ENCODE measurements at places on chromosomes 12 and 14. TPM values are rescaled to one million over a fixed set of nuclear protein-coding genes. Genes with fewer than 3 reads are reported as not detected.

Gene CMKLR1
- total RNA-seq = 0.29 TPM

Gene ADAM20
- total RNA-seq = not detected

Gene PLD4
- 0.24 TPM for total RNA-seq

DNA sequence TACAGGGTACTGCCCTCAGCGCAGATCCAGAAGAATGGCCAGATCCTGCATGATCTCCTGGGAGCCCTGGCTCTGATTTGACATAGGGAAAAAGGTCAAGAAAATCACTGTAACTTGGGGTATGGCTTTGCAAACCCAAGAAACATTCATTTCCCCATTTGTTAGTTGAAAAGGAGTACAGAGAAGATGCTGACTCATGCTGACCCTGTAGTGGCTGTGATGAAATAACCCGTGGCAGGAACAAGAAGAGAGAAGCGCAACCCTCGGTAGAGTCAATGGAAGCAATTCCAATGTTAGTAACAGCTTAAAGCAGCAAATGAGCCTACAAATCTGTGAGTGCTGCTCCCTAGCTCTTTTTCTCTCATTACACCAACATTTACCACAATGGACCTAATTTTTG lies 281.6 kb upstream of the NPAS3 start:
- peak; percentile 25 for DNase-seq
- no peak overlapping the region for H3K4me3 ChIP-seq
- H3K4me1 ChIP-seq = no peaks in the 10 kb centered on the region
- no peaks in the 10 kb centered on the region for H3K27me3 ChIP-seq

DNA sequence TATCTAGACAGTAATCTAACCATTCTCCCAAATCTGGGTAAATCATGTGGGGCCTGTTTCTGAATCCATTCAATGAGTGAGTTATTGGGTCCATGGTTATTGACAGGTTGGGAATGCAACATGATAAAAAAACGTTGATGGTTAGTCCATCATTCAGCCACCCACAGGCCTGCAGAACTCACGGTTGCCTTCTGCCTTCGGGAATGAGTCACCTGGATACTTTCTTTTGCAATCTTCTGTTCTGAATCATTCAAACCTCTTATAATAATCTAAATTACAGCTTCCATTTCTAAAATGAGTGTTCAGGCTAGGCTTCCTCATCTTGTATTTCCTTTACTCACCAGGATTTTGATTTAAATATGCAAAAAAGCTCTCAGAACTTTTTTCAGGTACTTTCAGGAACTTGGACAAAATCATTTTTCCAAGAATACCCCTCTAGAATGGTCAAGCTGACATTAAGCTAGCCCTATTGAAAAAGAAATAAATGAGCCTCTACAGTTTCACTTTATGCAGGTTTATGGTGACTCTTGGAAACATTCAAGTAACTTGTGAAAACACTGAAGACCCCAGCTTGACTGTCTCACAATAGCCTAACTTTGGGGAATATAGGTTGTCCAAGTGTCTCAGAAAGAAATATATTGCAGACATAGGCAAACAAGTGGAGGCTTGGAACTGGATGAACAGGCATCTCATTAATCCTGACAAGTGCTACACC lies 94.4 kb downstream of the KCNK10 start:
- no peak overlapping the region for H3K4me3 ChIP-seq
- H3K36me3 ChIP-seq = no peaks in the 10 kb centered on the region
- DNase-seq = no peak
- no peak overlapping the region for H3K27ac ChIP-seq
- H3K27me3 ChIP-seq = no peaks in the 10 kb centered on the region

DNA sequence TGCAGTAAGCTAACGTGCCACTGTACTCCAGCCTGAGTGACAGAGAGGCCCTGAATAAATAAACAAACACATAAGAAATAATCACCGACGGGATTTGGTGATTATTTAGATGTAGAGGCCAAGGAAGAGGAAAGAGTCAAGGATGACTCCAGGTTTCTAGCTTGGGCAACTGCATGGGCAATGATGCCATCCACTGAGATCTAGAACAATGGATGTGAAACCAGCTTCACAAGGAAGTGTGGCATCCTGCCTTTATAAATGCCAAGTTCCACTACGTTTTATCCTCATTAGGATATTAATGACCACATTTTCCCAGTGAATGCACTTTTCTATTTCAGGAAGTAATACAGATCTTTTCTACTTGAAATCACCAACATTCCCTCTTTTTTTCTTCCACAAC lies 10.9 kb upstream of the PTGER2 start:
- H3K27me3 ChIP-seq = no peaks in the 10 kb centered on the region
- no peak for DNase-seq
- H3K27ac ChIP-seq = no peak overlapping the region
- no peak overlapping the region for H3K4me3 ChIP-seq

GRCh38 chr12:22271023-22271422 lies 63.5 kb downstream of the ST8SIA1 start:
- DNase-seq = no peak
- H3K4me1 ChIP-seq = no peaks in the 10 kb centered on the region
- no peak overlapping the region for H3K27ac ChIP-seq
- H3K4me3 ChIP-seq = no peak overlapping the region

- H3K4me3 ChIP-seq = peak overlapping the region; percentile 96
- H3K27me3 ChIP-seq = no peaks in the 10 kb centered on the region
- peak overlapping the region; percentile 99 for H3K27ac ChIP-seq
- no peak for DNase-seq
Observed at GRCh38 chr14:77457115-77457521, 283 bp downstream of the VIPAS39 start.

DNA sequence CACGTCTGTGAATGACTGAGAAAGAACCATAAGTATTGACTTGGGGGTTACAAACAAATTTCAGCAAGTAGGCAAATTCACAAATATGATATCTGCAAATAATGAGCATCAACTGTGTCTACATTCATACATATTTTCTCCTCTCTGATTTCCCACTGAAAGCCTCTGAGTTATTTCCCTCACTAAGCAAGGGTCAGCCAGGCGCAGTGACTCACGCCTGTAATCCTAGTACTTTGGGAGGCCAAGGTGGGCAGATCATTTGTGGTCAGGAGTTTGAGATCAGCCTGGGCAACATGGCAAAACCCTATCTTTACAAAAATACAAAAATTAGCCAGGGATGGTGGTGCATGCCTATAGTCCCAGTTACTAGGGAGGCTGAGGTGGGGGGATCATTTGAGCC lies 80.8 kb downstream of the SLC25A21 start:
- H3K4me3 ChIP-seq = no peak overlapping the region
- H3K4me1 ChIP-seq = peaks cover 34% of the 10 kb centered on the region
- no peaks in the 10 kb centered on the region for H3K36me3 ChIP-seq

DNA sequence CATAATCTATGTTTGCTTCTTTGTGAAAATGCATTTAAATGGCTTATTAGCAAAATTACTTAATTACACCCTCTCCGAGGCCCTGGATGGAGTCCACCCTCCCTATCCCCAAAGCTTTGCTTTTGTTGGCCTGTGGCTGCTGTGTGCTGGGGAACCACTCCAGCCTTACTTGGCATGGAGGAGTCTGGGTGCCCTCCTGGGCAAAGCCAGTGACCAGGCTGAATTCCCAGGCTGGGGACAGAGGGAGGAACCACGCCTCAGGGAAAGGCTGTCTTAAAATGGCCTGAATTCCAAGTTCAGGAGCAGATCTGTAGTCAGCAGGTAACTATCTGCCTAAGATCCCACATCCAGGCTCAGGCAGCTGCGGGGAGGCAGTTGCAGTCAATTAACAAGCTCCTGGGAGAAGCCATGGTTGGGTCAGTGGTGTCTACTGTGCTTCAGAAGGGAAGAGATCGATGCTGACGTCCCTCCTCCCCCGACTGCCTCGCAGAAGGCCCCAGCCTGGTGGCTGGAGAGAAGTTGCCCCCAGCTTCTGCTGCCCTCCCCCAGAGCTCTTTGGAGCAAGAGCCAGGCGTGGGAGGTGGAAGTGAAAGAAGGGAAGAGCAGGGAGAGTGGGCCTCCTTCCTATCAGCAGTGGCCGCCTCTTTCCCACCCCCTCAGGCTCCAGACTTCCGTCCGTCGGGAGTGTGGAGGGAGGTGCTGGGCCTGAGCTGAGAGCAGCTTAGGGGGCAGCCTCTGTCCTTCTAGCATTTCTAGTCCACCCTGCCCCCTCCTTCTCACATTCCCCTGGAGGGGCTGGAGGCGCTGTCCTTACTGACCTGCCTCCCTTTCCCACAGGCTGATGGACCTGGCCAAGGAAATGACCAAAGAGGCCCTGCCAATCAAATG lies 11.3 kb downstream of the VASH1 start:
- peak overlapping the region; percentile 68 for H3K27ac ChIP-seq
- peaks cover 62% of the 10 kb centered on the region for H3K4me1 ChIP-seq
- peak; percentile 77 for DNase-seq
- no peaks in the 10 kb centered on the region for H3K27me3 ChIP-seq
- H3K4me3 ChIP-seq = no peak overlapping the region

GRCh38 chr12:20588042-20588441 lies 107.1 kb upstream of the SLCO1C1 start:
- no peaks in the 10 kb centered on the region for H3K4me1 ChIP-seq
- no peak overlapping the region for H3K27ac ChIP-seq
- DNase-seq = no peak
- no peak overlapping the region for H3K4me3 ChIP-seq
- H3K27me3 ChIP-seq = no peaks in the 10 kb centered on the region

Measured in K562 (cell line).